Left lobe of liver (tissue), 2 donors: ENCODE measurements at places on chromosomes 5 and 9. TPM values are rescaled to one million over a fixed set of nuclear protein-coding genes. Genes with fewer than 3 reads are reported as not detected.

DNA sequence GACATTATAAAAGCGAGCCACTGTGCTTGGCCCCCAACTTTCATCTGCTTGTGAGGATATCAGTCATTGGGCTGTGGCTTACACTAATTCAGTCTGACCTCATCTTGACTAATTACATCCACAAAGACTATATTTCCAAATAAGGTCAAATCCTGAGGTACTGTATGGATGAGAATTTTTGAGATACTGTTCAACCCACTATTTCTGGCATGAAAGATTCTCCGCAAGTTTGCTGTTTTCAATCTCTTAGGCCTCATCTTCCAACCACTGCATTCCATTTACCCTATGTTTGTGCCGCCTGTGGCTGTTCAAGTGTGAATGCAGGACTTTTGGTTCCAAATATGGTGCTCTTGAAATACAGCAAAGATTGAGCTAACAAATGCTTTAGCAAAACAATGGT, 400.9 kb upstream of the SGCD start:
- no peak for DNase-seq

- no peak for DNase-seq
Observed at GRCh38 chr5:88836195-88836838, 46.7 kb downstream of the MEF2C start.

- no peak for DNase-seq
Observed at GRCh38 chr5:174154559-174154958, 109.1 kb downstream of the NSG2 start.

DNA sequence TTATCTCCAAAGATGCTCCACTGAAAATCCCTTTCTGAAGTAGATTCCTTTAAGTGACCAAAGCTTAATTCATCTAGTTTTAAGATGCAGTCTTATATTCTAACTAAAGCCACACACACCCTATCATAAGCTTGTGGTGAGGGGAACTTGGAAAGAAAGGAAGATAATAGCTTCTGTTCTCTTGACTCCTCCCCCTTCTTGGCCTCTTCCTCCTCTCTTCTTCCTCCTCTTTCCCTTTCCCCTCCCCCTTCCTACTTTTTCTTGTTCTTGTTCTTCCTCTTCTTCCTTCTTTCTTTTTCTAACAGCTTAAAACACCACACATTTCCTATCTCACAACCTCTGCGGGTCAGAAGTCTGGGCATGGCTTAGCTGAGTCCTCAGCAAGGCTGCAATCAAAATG, 23.5 kb downstream of the IL7R start:
- no peak for DNase-seq

- DNase-seq: no peak
Observed at GRCh38 chr9:120928015-120928482, 1.5 kb upstream of the TRAF1 start.

- no peak for DNase-seq
Observed at GRCh38 chr5:103270581-103270980, 12.0 kb downstream of the MACIR start.

DNA sequence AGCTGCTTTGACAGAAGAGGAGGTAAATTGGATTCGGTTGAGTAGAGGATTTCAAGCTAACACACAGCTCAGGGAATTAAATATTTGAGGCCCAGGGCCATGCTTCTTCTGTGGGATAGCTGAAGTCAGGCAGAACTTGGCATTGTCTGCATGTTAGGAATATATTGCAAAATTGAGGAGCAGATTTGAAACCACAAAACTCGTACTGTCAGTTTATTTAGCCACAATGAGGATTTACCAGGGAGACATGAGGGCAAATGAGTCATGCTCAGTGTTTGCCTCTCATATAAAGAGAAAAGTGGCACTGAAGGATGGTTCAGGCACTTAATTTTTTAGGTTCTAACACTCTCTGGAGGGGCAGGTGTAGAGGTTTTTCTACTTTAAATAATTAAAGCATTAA, 83.0 kb upstream of the PRLR start:
- DNase-seq: no peak

DNA sequence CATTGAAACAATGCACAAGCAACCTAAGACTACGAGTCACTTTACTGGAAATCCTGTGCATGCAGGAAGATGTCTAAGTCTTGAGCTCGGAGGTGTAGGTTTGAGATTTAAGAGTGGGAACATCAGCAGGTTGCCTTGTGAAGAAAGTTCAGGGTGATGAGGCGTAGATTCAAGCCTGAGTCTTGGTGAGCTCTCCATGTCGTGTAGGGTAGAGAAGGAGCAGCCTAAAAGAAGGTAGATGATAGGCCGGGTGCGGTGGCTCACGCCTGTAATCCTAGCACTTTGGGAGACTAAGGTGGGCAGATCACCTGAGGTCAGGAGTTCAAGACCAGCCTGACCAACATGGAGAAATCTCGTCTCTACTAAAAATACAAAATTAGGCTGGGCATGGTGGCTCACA, 30.2 kb upstream of the ANKRD18A start:
- no peak for DNase-seq

GRCh38 chr5:98917433-98917832, 11.4 kb downstream of the CHD1 start:
- no peak for DNase-seq

SHISAL2B gene
- not detected for total RNA-seq

NMUR2 gene
- not detected for total RNA-seq

LHX2 gene
- 2.9 TPM for total RNA-seq

STC2 gene
- 0.65 TPM for total RNA-seq

PLAC8L1 gene
- total RNA-seq: not detected
